A549 treated with ZK216348 at 1 μM for 4 hours (cell line): ENCODE measurements at places on chromosomes 13 and 19. TPM values are rescaled to one million over a fixed set of nuclear protein-coding genes. Genes with fewer than 3 reads are reported as not detected.

The ZSCAN18 gene
- 1.4 to 2.8 TPM (median 2.6 TPM) in 5 replicates for total RNA-seq

The ARHGEF7 gene
- 17.4 to 22.3 TPM (median 20.5 TPM) in 5 replicates for total RNA-seq

The ZNF433 gene
- not detected in 5 replicates for total RNA-seq

The TNFSF13B gene
- 0.13 TPM in 1 of 5 replicates, not detected in the others for total RNA-seq

The GPC6 gene
- total RNA-seq, result 3.8 to 7.2 TPM (median 5.6 TPM) in 5 replicates

The EPSTI1 gene
- 0.15 to 0.31 TPM (median 0.24 TPM) in 4 of 5 replicates, not detected in the other for total RNA-seq

The PRX gene
- total RNA-seq, result 1.0 to 1.7 TPM (median 1.5 TPM) in 5 replicates

The IFNL1 gene
- total RNA-seq, result 0.30 TPM in 1 of 5 replicates, not detected in the others

The MED4 gene
- 27.9 to 59.5 TPM (median 35.7 TPM) in 5 replicates for total RNA-seq

The OR10H1 gene
- not detected in 5 replicates for total RNA-seq

The NAA16 gene
- 5.5 to 11.6 TPM (median 7.6 TPM) in 5 replicates for total RNA-seq

The KLF1 gene
- total RNA-seq, result not detected in 5 replicates

The ZMYM2 gene
- total RNA-seq, result 15.1 to 21.5 TPM (median 17.3 TPM) in 5 replicates

The ADM5 gene
- total RNA-seq, result 2.7 to 6.9 TPM (median 5.7 TPM) in 5 replicates

The PRODH2 gene
- 0.13 to 0.52 TPM (median 0.38 TPM) in 5 replicates for total RNA-seq

The USPL1 gene
- 11.5 to 19.8 TPM (median 15.7 TPM) in 5 replicates for total RNA-seq

The TOMM40 gene
- total RNA-seq, result 157 to 269 TPM (median 249 TPM) in 5 replicates

The ZNF431 gene
- total RNA-seq, result 2.9 to 4.1 TPM (median 3.7 TPM) in 5 replicates

The KCNC3 gene
- total RNA-seq, result 0.78 to 1.7 TPM (median 1.5 TPM) in 5 replicates

The CYSLTR2 gene
- total RNA-seq, result not detected in 5 replicates

The NLRP7 gene
- 0.08 TPM in 1 of 5 replicates, not detected in the others for total RNA-seq
